Lower leg skin (tissue), 4 donors: ENCODE measurements at places on chromosomes 6 and 20. TPM values are rescaled to one million over a fixed set of nuclear protein-coding genes. Genes with fewer than 3 reads are reported as not detected.

APOBEC2 gene
- total RNA-seq = not detected

SLC25A27 gene
- total RNA-seq = 20.2 TPM

GSTA2 gene
- total RNA-seq = not detected

TPX2 gene
- 10.2 TPM for total RNA-seq

LAMA5 gene
- total RNA-seq = 427 TPM

FAM209B gene
- total RNA-seq = not detected

NKX2-4 gene
- total RNA-seq = not detected

C20orf144 gene
- not detected for total RNA-seq

C6orf132 gene
- 200 TPM for total RNA-seq

TXLNB gene
- total RNA-seq = 0.27 TPM

- DNase-seq = peak; percentile 50
Measured at GRCh38 chr6:27687154-27688013, 214.5 kb upstream of the ZNF184 start.

GRCh38 chr6:29680904-29681303 lies at the start of gene ZFP57:
Gene ZFP57, minus strand, starts transcription at chr6:29681152. Its CDS starts 4,149 bp downstream, at chr6:29677003.
- DNase-seq = no peak

DNA sequence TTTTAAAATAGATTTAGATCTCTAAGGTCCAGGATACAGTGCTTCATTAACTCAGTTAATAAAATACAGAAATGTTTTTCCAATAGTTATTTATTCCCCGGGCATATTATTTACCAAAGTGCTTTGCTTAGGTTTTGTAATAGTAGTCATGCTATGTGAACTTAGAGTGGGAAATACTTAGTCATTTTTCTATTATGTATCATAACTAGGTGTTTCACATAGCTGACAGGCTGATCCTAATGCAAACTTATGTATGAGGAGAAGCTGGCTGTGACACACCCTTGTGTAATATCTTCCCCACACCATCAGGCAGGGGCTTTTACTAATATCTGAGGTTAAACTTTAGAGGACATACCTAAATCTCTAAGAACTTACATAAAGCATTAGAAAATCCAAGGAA lies 277.7 kb upstream of the RIMS1 start:
- no peak for DNase-seq

DNA sequence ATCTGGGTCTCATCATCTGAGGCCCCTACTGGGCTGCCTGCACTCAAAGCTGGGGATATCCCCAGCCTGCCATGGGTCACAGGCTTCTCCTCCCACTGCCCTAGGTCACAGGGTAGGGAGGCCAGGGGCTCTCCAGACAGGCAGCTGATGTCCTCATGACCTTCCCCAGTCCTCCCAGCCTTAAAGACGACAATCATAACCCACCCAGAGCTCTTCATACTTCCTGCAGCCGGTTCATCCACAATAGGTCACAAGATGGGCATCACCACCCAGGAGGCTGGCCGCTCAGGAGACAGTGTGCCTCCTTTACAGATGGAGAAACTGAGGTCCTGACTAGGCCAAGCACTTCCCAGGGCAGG lies 15.2 kb downstream of the TFEB start:
- no peak for DNase-seq

GRCh38 chr6:42269974-42270510 lies 52.4 kb upstream of the MRPS10 start:
- no peak for DNase-seq

- DNase-seq = peak; percentile 90
Measured at GRCh38 chr6:53066077-53066417, 843 bp downstream of the FBXO9 start.

- DNase-seq = no peak
Measured at GRCh38 chr6:154590756-154591155, 80.3 kb upstream of the CNKSR3 start.

DNA sequence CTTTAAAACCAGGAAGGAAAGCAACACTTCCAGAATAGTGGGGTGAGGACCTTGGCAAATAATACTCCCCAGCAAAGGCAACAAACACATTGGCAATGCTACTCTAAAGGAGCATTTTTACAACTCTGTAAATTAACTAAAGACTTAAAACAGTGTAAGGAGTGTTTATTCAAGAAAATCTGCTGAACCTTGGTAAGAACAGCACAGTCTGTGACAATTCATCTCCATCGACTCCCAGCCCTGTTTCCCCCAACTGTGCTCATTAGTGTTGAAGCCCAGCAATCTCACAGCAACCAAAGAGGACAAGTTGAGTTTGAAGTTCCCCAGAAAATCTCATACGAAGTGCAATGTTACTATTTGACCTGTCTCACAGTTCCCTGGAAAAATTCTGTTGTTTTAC lies 884.9 kb downstream of the C6orf118 start:
- no peak for DNase-seq

GRCh38 chr20:23637282-23638221 lies at the start of gene CST3:
Gene CST3, minus strand, starts transcription at chr20:23637955. Its CDS starts 93 bp downstream, at chr20:23637862.
- peak; percentile 98 for DNase-seq

GRCh38 chr20:9353916-9354276 lies 160.5 kb upstream of the LAMP5 start:
- DNase-seq = no peak

DNA sequence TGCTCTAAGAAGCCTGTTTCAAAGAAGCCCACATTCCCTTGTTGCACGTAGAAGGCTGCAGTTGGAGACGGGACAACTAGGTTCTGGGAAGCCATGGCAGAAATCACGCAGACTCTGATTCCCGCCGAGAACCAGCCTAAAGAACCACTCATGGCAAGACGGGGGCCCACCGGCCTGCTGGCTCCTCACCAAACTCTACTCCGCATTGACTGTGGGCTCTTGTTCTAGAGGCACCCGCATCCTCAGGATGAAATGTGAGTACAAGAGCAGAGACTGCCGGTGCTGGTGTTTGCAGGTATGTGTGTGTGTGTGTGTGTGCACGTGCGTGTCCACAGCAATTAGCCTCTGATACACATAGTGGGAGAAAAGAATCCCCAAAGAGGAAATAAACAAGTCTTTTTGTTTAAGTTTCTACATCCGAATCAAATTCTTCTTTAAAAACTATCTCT lies 42.3 kb upstream of the NR2E1 start:
- no peak for DNase-seq

GRCh38 chr6:123629258-123629941 lies 7.3 kb downstream of the TRDN start:
- no peak for DNase-seq

- no peak for DNase-seq
Measured at GRCh38 chr6:126905917-126906316, 212.6 kb upstream of the RSPO3 start.

DNA sequence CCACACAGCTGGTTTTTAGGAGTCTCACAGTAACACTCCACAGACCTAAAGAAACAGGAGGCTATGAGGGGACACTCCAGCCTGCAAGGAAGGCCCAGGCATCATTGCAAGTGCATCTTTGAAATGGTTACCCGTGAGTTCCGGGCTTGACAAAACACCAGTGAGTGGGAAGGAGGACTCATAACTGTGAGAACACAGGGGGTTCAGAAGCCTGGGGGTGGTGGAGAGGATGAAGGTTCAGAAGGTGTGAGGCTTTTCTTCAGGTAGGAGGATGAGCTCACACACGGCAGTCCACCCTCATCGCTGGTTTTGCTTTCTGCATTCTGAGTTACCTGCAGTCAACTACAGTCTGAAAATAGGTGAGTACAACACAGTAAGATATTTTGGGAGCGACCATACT lies 39.9 kb downstream of the MAP7 start:
- DNase-seq = no peak

DNA sequence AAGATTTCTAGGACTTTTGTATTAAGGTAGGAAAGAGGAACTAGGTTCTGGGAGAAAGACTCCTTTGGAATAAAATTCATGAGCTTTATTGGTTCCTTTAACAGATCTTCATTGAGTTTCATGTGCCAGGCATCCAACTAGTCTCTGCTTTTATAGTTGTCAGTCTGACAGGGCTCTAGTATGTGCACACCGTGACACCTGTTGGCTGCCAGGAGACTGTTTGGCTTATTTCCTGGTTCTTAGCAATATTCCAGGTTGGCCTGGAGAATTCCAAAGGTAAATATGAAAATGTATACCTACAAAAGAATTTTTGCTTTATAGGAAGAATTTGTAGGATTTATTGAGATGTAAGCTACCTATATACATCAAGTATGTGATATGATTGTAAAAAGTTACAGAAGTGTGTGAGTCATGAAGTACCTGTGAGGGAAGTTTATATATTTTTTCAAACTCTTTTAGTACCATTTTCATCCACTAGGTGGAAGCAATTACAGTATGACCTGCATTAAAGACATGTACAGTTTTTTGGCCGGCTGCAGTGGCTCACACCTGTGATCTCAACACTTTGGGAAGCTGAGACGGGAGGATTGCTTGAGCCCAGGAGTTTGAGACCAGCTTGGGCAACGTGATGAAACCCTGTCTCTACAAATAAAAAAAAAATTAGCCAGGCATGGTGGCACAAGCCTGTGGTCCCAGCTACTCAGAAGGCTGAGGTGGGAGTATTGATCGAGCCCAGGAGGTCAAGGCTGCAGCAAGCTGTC lies 35.2 kb downstream of the NDUFAF5 start:
- DNase-seq = no peak

DNA sequence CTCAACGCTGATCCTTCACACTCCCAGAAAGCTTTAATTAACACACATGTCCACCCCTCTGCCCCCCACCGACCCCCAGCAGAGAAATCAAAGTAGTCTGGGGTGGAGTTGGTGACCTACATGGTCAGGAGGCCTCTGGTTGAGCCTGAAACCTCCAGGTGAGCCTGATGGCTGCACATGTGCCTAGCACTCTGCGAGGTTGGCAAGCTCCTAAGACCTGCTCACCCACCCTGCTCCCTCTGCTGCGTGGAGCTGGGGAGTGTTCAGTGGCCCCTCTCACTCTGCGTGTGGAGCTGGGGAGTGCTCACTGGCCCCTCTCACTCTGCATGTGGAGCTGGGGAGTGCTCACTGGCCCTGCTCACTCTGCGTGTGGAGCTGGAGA lies 7.9 kb upstream of the YTHDF1 start:
- DNase-seq = no peak

- DNase-seq = no peak
Measured at GRCh38 chr20:59403962-59404314, 103.5 kb downstream of the EDN3 start.

DNA sequence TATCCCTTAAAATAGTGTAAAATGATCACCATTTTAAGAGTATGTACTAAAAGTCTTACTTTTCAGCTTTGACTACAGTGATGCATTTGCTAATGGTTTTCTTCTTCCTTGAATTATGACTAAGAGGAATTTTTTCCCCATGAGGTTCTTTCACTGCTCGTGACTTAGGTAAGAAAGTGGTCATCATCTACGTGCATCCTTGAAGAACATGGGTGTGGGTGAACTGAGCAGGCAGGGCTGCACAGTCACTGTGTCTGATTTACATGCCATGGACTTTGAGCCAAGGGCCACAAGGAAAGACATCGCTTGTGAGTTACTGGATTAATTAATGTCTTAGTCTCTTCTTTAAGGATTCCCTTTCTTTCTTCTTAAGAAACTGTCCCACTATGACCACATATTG lies 33.3 kb downstream of the NQO2 start:
- DNase-seq = no peak

DNA sequence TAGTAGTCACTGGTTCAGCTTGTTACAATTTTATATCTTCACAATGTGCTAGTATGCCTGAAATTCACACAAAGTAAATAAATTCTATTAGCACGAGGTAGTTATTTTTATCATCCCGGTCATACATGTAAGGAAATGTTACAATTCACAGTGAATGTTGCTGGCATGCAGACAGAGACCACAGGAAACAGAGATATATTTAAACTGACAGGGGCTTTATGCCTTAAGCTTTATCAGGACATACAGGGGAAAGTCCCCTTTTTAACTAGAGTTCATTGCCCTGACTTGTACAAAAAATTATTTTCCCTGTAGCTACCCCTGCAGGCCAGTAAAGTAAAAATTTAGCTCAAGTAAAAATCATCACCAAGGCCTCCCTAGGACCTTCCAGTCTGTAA lies 712.0 kb upstream of the NRSN1 start:
- no peak for DNase-seq

DNA sequence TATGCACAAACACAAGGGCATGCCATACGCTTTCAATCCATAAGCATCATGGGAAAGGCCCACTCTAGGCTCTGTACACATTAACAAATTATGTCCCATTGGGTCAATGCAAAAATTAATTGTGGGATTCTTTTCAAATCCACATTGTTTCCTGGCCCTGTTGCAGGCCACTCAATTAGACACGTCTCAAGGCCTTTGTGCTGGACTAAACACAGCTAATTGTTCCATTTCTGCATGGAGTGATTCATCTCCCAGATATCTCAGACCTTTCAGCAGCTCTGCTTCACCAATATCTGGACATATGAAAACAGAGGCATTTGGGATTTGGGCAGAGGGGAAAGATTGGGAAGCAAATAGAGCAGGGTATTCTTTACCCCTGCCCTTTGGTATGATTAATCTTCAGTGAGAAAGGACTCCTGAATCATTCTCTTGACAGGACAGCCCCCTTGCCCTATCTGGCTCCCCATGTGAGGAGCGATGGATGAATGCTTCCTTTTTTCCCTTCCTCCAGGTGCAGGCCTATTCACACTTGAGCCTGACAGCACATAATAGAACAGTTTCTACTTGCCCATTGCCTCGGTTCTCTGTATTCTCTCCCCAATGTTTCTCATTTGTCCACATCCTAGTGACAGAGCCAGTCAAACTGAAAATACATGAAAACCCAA lies 547.6 kb downstream of the HAO1 start:
- no peak for DNase-seq

GRCh38 chr6:45816674-45817297 lies 198.9 kb downstream of the CLIC5 start:
- DNase-seq = no peak

DNA sequence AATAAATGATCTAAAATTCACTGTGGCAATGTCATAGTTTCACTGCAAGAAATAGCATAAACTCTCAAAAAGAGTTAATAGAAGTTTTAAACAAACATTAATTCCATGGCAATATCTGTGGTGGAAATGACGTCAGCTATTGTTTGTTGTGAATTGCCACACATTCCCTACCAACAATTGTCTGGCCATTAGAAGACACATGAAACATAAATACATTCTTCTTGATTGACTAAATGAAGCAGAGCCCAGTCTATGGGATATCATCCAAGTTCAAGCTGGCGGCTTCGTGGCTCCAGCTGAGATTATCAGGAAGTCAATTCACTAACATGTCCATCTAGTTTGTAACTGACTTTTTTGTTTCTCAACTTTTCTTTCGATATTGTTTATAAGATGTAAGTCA lies 369.0 kb downstream of the ARHGAP18 start:
- DNase-seq = no peak

GRCh38 chr6:2111162-2111677 lies 134.2 kb downstream of the GMDS start:
- DNase-seq = no peak

- DNase-seq = no peak
Measured at GRCh38 chr6:11164717-11165646, 53.5 kb upstream of the ERVFRD-1 start.

GRCh38 chr6:128098000-128098581 lies 197.2 kb upstream of the THEMIS start:
- DNase-seq = no peak

DNA sequence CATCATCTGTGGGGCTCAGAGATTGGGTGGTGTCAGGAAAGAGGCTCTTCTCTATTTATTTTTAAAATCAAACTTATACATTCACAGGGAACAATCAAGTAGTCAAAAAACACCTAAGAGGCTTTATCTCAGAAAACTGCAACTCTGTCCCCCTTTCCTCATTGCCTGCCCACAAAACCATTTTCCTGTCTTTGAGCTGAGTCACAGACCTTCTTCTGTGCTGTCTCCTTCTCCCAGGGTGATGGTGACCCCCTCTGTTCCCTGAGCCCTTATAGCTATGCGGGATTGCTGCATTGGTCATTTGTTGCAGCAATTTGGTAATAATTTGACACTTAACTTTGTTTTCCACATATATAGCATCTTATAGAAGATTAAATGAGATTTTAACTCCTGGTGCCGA lies 195.2 kb upstream of the PROKR2 start:
- DNase-seq = peak; percentile 9
